ENCODE measurements at places on chromosomes 6 and 20.

DNA sequence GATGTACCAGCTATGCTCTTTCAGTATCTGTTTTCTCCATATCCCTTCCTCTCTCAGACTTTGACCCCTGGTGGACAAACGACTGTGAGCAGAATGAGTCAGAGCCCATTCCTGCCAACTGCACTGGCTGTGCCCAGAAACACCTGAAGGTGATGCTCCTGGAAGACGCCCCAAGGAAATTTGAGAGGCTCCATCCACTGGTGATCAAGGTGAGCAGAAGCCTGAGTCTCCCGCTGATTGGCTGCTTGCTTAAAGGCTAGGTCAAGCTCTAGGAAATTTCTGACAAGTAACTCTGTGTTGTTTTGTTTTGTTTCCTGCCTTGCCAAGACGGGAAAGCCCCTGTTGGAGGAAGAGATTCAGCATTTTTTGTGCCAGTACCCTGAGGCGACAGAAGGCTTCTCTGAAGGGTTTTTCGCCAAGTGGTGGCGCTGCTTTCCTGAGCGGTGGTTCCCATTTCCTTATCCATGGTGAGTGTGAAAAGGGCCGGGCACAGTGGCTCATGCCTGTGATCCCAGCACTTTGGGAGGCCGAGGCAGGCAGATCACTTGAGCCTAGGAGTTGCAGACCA, 28.6 kb downstream of the C6orf89 start:
- no peak overlapping the region for H3K4me3 ChIP-seq
- DNase-seq = peak; percentile 58
- H3K27ac ChIP-seq = no peak overlapping the region
- H3K36me3 ChIP-seq = no peaks in the 10 kb centered on the region
- H3K4me1 ChIP-seq = peaks cover 44% of the 10 kb centered on the region

- H3K4me1 ChIP-seq = peaks cover 68% of the 10 kb centered on the region
- peak overlapping the region; percentile 91 for H3K27ac ChIP-seq
- H3K36me3 ChIP-seq = no peaks in the 10 kb centered on the region
- no peaks in the 10 kb centered on the region for H3K27me3 ChIP-seq
- peak overlapping the region; percentile 71 for H3K4me3 ChIP-seq
Measured at GRCh38 chr6:11224252-11224965, 8.1 kb downstream of the NEDD9 start.

DNA sequence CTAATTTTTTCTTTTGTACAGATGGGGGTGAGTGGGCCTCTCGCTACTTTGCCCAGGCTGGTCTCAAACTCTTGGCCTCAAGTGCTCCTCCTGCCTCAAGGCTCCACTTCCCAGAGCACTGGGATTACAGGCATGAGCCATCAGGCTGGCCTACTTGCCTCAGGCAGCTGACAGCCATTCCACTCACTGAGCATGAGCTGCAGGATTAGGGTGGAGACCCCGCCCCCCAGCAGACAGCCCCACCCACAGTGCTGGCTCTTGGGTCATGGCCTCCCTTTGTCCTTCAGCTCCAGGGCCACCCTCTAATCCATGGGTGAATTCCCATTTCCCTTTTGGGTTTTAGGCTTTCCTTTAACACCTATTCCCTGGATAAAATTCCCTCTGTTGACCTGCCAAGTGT, 82.1 kb downstream of the BFSP1 start:
- no peaks in the 10 kb centered on the region for H3K36me3 ChIP-seq
- H3K27me3 ChIP-seq = no peaks in the 10 kb centered on the region

- DNase-seq = no peak
- no peak overlapping the region for H3K4me3 ChIP-seq
- H3K4me1 ChIP-seq = no peaks in the 10 kb centered on the region
- no peak overlapping the region for H3K27ac ChIP-seq
- no peaks in the 10 kb centered on the region for H3K36me3 ChIP-seq
Measured at GRCh38 chr6:25054469-25054868, 118.7 kb upstream of the RIPOR2 start.

DNA sequence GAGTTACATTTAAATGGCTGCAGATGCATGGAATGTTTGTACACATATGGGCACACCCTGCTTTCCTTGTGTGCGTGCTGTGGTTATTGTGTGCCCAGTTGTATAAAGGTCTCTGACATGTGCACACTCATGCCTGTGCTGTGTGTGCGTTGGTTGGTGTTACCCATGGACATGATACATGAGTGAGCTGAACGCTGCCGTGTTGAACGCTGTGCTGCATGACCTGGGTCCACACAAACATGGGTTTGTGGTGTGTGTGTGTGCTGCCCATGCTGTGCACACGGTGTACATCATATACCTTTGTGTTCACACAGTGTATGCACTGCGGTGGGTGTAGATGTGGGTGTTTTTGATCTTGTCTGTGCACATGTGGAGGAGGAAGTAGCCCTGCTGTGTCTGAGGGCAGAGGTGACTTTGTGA, 54.4 kb downstream of the TOX2 start:
- peaks cover 6% of the 10 kb centered on the region for H3K4me1 ChIP-seq
- no peak for DNase-seq
- H3K27me3 ChIP-seq = no peaks in the 10 kb centered on the region
- H3K27ac ChIP-seq = no peak overlapping the region
- H3K4me3 ChIP-seq = no peak overlapping the region

- no peak overlapping the region for H3K27ac ChIP-seq
- no peak for DNase-seq
- H3K27me3 ChIP-seq = no peaks in the 10 kb centered on the region
Measured at GRCh38 chr6:31087494-31088089, 24.8 kb downstream of the C6orf15 start.

DNA sequence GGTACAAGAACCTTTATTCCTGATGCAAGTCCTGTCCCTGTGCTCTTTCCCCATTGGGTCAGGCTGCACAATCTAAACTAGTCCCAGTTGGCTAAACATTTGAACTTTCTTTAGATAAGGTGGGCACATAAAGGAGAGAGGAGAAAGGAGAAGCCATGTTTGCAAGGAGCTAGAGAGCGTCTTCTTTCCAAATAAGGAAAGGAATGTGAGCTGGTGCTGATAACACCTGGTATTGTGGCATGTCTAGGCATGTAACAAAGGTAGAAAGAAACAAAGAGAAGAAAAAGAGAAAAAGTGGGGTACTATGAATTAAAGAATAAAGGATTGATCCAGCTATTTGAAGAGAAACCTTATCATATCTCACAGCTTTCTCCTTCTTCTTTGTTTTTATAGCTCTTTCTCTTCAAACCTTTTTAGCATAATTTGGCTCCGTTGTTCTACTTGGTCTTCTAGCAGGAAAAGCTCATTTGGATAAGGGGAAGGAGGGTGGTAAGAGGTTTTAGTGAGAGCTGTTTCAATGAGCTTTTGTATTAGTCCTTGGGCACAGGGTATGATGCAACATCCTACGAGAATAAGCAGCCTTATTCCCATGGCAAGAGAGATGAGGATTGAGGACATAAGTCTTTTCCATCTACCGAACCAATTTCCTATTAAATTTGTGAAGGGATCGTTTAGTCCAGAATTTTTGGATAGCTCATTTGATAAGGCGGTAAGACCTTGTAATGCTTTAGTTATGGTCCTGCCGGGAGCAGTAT, 415.5 kb upstream of the MAN1A1 start:
- no peaks in the 10 kb centered on the region for H3K27me3 ChIP-seq
- no peaks in the 10 kb centered on the region for H3K36me3 ChIP-seq
- H3K4me3 ChIP-seq = no peak overlapping the region
- no peaks in the 10 kb centered on the region for H3K4me1 ChIP-seq
- no peak for DNase-seq

- H3K36me3 ChIP-seq = no peaks in the 10 kb centered on the region
- no peak overlapping the region for H3K4me3 ChIP-seq
Measured at GRCh38 chr20:16167423-16168130, 405.7 kb downstream of the KIF16B start.

DNA sequence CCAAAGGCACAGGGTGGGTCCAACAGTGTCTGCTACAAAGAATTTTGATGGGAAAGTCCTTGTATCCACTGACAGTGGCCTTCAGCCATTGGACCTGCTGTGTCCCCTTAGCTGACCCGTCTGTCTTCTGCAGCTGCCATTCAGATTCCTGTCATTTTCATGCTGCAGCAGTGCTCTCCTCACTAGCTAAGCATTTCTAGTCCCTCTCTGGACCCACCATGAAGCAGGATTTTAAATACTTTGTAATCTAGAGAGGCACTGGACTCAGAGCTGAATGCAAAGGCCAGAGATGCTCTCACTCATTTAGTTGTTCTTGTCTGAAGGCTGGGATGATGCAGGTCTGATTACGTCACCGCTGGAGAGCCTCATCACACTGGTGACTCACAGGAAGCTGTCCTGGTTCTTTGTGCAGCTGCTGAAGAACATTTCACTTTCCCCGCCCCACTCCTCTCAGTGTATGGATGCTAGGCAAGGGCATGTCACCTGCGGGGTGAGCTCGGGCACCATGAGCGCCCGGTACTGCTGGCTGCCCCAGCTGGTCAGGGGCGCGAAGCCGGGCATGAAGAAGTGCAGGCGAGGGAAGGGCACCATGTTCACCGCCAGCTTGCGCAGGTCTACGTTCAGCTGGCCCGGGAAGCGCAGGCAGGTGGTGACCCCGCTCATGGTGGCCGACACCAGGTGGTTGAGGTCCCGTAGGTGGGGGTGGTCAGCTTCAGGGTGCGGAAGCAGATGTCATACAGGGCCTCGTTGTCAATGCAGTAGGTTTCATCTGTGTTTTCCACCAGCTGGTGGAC, 19.4 kb upstream of the TUBB2A start:
- H3K27ac ChIP-seq = no peak overlapping the region
- H3K36me3 ChIP-seq = no peaks in the 10 kb centered on the region
- DNase-seq = peak; percentile 59
- no peaks in the 10 kb centered on the region for H3K4me1 ChIP-seq
- H3K4me3 ChIP-seq = no peak overlapping the region

GRCh38 chr6:11804135-11804534, 25.5 kb upstream of the ADTRP start:
- DNase-seq = no peak
- no peak overlapping the region for H3K4me3 ChIP-seq
- H3K27ac ChIP-seq = no peak overlapping the region
- H3K36me3 ChIP-seq = no peaks in the 10 kb centered on the region
- H3K4me1 ChIP-seq = no peaks in the 10 kb centered on the region

GRCh38 chr6:15786846-15787245, 124.0 kb upstream of the DTNBP1 start:
- peaks cover 4% of the 10 kb centered on the region for H3K4me1 ChIP-seq
- no peak overlapping the region for H3K27ac ChIP-seq
- H3K36me3 ChIP-seq = no peaks in the 10 kb centered on the region
- no peaks in the 10 kb centered on the region for H3K27me3 ChIP-seq

DNA sequence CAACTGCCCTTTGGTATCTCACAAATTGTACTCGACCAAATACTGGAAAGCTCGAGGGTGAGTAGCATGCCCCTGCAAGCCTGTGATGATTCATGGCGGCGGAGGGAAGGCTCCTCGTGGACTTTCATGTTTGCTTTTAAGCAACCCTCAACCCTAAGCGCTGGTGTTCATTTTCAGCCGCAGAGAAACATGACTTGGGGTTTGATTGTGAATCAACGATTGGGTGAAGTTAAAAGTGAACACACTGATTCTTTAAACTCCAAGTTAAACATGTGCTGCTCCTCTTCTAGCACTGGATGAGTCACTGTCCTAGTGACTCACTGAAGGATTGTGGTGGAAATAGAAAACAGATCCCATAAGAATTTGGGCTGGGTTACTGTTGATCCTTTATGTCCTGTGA, 8.3 kb downstream of the CD109 start:
- H3K27me3 ChIP-seq = no peaks in the 10 kb centered on the region
- peaks cover 6% of the 10 kb centered on the region for H3K4me1 ChIP-seq
- H3K4me3 ChIP-seq = no peak overlapping the region
- no peaks in the 10 kb centered on the region for H3K36me3 ChIP-seq
